ENCODE measurements at places on chromosomes 13 and 19.

GRCh38 chr13:60398907-60399589 is 2.0 kb downstream of the TDRD3 start:
- no peak for DNase-seq

GRCh38 chr13:110475117-110475516 is 86.4 kb downstream of the RAB20 start:
- DNase-seq, result no peak

DNA sequence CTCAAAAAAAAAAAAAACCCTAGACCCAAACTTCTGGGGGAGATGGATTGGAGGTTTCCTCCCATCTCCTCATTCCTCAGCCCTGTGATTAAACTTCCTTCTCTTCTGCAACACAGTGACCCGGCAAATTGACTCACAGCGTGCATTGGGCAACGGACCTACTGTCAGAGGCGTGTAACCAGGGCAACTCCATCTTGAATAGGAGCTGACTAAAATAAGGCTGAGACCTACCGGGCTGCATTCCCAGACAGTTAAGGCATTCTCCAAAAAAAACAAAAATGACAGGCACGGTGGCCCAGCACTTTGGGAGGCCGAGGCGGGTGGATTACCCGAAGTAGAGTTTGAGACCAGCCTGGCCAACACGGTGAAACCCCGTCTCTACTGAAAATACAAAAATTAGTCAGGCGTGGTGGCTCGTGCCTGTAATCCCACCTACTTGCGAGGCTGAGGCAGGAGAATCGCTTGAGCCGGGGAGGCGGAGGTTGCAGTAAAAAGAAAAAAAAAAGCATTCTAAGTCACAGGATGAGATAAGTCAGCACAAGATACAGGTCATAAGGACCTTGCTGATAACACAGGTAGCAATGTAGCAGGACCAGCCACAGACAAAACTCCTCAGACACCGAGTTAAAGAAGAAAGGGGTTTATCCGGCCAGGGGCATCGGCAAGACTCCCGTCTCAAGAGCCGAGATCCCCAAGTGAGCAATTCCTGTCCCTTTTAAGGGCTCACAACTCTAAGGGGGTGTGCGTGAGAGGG is 5.4 kb upstream of the NLRP7 start:
- DNase-seq, result no peak

GRCh38 chr13:48235341-48236135 is 2.5 kb downstream of the ITM2B start:
- no peak for DNase-seq

DNA sequence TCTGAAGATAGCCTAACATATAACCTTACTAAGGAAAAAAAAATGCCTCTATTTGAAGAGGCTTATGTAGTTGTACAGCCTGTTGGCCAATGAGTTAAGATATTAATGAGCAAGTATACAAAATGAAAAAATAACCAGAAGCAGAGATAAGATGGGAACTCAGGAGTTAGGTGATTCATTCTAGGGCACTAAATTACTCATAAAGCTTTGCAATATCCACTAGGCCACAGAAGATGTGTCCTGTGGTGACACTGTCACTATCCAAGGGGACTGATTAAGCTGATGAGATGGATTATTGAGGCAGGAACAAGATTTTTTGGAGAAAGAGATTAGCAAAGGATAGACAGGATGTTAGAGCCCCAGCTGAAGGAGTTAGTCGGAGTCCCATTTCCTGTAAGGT is 99.6 kb downstream of the LIG4 start:
- no peak for DNase-seq

- no peak for DNase-seq
Observed at GRCh38 chr13:106867249-106867648, 299.3 kb upstream of the ARGLU1 start.

DNA sequence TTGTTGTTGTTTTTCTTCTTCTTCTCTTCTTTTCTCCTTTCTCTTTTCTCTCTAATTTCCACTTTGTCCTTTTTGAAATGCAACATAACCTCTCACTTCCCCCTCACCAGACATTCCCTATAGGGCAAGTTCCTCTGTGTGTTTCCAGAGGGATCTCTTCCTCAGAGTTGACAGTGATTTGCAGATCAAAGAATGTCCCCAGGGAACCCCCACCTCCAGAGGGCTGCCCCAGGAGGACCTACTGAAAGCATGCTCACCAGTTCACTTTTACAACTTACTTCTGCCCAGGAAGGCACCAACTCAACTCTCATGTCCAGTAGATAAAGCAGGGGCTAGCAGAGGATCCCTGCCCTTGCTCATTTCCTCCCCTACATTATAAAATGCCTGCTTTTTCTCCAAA is 1648.0 kb downstream of the PCDH9 start:
- no peak for DNase-seq

DNA sequence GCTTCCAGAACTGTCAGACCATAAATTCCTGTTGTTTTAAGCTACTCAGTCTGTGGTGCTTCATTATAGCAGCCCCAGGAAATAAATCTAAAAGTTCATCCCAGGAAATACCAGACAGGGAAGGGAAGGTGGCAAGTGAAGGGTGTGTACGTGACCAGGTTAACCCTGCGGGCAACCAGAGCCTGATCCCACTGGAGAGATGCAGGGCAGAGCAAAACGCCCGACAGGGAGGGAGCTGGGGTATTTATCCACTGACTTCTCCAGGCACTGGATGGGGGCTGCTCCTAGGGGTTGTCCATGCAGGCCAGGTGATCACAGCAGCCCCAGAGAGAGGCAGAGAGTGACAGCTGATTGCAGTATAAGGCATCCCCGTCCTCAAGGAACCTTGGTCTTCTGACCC is 150.9 kb downstream of the CACNA1A start:
- DNase-seq, result no peak

- peak; percentile 14 for DNase-seq
Observed at GRCh38 chr13:44815623-44816022, 173.6 kb downstream of the NUFIP1 start.

GRCh38 chr19:51712461-51713081 is 11.2 kb downstream of the HAS1 start:
- no peak for DNase-seq

- no peak for DNase-seq
Observed at GRCh38 chr19:4620675-4621074, 18.6 kb upstream of the TNFAIP8L1 start.

DNA sequence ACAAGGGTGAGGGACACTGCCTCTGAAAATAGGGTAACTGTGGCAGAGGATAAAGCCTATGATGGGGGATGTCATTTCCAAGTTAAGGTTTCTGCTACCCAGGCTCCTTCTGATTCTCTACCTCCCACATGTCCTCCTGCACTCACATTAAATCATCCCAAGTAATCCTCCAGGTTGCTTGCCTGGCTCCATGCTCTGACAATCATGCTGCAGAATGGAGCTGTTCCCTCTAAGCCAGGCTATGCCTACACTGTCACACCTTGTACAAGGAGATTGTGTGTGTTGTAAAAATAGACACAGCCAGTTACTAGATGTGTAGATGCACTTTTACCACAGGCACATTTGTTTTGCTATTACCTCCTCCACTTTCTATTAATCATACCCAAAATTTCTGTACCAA is 8.0 kb downstream of the ZNF416 start:
- no peak for DNase-seq

- no peak for DNase-seq
Observed at GRCh38 chr13:91401920-91402319, 3.5 kb downstream of the GPC5 start.

GRCh38 chr19:2324220-2324948 is 4.0 kb downstream of the LSM7 start:
- no peak for DNase-seq

- no peak for DNase-seq
Observed at GRCh38 chr13:71754407-71754974, 112.5 kb downstream of the DACH1 start.

- DNase-seq, result peak; percentile 5
Observed at GRCh38 chr19:37931881-37932655, 25.1 kb downstream of the SIPA1L3 start.

- no peak for DNase-seq
Observed at GRCh38 chr13:110045202-110045601, 258.8 kb upstream of the IRS2 start.

- no peak for DNase-seq
Observed at GRCh38 chr13:59343993-59344822, 819.5 kb downstream of the DIAPH3 start.

GRCh38 chr19:11538232-11539036 is at the start of gene CNN1:
TSS of gene CNN1 (plus strand) at chr19:11538851. CDS start at chr19:11538928, 77 bp downstream.
- no peak for DNase-seq

DNA sequence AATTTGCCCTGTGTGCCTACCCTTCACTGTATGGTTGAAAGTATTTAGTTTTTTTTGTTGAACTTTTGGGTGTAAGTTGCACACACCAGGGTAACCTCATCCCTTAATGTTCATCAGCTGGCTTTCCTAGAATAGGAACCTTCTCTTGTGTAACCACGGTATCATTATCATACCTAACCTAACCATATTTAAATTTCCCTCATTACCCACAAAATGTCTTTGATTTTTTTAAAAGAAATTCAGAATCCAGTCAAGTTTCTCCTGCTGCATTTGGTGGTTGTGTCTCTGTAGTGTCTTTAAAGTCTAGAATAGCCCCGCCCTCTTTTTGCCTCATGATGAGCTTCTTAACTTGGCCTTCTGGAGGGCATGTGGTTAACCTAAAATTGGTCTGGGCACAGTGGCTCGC is 80.3 kb downstream of the RYR1 start:
- DNase-seq, result no peak

DNA sequence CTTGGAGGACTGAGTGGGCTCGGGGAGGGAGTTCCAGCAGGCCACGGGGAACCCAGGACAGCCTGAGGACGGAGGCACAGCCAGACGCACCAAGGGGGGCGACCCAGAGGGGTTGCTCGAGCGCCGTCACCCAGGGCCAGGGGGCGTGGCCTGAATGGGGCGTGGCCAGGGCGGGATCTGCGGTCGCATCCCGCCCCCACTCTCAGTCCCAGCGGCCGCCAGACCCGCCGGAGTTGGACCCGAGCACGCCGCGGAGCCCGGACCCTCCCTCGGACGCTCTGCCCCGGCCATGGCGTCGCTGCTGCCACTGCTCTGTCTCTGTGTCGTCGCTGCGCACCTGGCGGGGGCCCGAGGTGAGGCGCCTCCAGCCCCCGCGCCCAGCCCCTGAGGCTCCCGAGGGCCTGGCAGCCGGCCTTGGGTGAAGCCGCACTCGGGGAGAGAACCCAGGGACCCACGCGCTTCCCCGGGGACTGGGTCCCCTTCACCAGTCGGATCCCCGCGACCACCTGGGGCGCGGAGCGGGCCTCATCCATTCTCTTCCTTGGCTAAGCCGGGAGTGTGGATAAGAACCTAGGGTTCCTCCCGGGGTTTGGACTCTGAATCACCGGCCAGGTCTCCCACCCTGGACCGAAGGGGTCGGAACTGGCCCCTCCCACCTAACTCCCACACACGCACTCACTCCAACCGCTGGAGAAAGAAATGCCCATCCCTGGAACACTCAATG is at the start of gene CILP2:
Gene CILP2 (plus strand): TSS at position 205 of the 724 bp plus-strand sequence. CDS start 85 bp downstream, at position 290.
- DNase-seq, result peak; percentile 56

DNA sequence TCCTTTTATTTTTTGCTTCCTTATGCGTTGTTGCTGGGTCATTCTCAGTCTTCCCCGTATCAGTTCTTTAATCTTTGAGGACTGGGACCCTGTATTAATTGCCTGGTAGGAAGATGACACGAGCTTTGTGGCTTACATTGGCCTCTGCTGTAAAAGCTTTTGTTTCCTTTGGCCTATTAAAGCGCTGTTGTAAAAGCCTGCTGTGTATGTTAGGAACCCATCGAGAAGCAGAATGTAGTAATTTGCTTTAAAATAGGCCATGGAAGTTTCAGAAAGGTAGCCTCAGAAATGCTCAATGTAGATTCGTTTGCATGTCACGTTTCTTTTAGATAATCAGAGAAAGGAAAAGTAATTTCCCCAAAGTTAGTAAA is 257.5 kb upstream of the STARD13 start:
- DNase-seq, result no peak

DNA sequence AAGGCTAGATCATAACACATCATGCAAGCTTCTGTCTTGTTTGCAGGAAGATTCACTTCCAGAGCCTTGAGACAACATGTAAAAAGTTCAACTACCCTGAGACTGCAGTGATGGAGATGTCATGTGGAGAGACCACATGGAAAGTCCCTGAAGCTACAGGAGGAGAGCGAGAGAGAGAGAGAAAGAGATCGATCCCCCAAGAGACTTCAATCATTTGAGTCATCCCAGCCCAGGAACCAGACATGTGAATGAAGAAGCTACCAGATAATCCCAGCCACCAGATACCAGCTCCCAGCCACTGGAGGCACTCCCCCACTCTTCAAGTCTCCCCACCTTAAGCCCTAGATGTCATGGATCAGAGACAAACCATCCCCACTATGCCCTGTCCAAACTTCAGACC is 10.7 kb upstream of the EVI5L start:
- no peak for DNase-seq

DNA sequence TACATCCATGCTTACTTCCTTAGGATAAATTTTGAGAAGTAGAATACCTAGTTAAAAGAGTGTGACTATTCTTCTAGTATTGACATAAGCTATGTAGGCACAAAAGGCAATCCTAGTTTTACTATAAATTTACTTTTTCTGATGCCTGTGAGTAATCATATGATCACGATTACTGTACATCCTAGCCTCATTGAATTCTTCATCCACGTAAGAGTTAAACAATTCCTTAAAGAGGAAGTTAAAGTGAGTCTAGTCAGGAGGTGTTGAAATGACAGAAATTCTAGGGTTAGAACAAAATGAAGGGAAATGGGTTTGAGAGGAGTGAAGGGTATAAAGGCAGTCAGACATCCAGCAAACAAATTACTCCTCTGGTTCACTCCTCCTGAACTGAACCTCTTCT is at the start of gene ACOD1:
Gene ACOD1 (plus strand): TSS at position 363 of the 400 bp plus-strand sequence. CDS start 48 bp downstream, outside the sequence.
- DNase-seq, result no peak

GRCh38 chr19:1264801-1265614 is 4.1 kb upstream of the CIRBP start:
- no peak for DNase-seq

DNA sequence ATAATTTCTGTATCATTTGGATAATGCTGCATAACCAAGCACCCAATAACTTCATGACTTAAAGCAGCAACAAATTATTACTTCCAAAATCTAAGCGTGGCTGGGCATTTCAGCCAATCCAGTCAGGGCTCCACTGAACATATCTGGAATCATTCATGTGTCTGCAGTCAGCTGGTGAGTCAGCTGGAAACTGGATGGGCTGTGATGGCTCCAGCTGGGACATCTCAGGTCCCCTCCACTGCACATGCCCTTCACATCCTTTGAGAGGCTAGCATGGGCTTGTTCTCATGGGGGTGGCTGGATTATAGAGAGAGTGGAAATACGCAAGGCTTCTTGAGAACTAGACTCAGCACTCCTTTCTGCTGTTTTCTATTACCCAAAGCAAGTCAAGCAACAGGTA is 961.9 kb downstream of the DIAPH3 start:
- DNase-seq, result no peak

GRCh38 chr19:6044056-6044805 is 66.1 kb downstream of the RFX2 start:
- no peak for DNase-seq
